ENCODE measurements at places on chromosomes 6 and 20.

DNA sequence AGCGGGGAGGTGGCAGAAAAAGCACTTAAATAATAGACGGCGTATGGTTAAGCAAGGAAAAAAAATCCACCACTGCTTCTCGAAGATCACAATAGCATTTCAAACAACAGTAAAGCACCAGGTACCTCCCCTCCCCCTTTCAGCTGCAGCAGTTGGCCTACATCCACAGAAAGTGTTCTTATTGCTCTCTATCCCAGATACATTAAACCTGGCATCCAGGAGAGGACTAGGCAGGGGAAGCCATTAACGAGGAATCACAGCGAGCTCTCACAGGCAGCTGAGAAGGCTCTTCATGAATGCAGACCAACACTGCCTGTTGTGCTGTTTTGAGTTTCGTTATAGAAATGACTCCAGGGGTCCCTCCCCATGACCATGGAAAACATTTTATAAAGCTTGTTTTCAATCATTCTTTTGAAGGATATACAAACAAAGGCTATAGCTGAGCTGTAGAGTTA, 11.8 kb downstream of the FYN start:
- no peak for DNase-seq

GRCh38 chr6:128121610-128122009, 220.8 kb upstream of the THEMIS start:
- DNase-seq = no peak

DNA sequence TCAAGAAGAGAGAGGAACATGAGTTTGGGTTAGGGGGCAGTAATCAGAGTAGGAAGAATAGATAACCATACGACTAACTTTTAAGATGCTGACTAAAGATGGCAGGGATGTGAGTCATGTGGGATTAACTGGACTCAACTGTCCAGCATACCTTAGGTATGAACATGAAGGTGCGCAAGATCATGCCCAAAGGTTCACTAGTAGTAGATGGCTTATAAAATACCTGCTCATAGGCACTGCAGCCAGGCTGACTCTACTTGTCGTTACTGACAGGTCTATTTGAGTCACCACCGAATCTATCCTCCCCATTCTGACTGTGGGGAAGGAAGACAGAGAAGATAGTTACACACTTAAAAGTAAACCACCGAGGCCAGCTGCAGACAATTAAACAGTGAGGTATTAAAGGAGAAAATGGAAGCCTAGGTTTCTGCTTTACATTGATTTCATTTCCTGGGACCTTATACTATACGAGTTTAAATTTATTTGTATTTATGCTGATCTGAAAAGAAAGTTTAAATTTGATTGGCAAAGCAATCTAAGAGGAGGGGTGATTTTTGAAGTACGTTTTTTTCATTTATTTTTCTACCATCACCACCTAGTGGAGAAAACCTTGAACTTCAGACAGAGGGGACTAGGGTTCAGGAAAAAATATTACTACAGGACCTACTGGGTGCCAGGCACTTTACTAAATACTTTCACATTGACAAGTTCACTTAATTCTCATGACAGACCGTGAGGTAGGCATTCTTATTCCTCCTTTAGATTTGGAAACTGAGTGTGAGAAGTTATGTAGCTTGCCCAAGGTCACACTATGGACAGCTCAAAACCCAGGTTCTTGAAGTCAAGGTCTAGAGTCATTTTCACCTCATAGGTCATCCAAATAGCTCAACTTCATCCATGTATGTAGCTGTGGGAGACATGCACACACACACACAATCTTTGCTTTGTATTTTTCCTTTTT, 4.0 kb upstream of the WRNIP1 start:
- peak; percentile 43 for DNase-seq

DNA sequence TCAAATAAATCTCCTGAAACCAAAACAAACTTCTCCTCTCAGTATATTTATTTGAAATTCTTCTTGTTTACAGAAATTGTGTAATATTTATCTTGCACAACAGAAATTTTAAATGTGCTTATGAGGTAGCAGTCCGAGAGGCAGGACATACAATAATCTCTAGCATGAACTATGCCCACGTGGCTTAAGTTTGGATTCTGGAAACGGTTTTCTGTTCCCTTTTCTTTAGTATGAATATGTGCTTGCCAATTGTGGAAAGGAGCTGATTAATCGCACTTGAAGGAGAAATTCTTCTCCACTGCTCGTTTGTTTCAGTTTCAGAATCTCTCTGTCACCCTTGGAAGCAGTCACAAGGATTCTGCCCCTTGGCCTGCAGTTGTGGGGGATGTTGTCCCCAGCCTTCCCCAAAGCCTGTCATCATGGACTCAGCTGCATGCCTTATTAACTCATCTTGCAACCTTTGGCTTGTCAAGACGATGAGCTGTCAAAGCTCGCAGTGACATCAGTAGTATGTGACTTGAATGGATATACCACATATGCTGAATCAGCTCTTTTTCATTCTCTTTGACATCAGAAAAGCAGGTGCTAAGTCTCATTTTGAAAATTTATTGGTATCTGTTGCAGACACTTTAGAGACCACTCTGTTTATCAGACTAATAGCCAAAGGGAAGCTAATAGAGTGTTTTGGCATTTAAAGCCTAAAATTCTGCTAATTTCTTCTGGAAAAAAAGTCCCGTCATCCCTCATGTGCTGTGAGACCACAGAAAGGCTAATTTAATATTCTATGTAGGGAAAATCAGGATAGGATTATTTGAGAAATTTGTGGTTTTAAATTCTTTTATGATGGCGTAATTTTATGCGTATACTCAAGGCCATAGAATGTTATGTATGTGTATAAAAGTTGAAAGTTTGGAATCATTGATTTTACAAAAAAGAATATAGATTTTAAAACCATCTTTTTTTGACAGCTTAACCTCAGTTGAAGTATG, 186.8 kb downstream of the ARID1B start:
- peak; percentile 37 for DNase-seq

DNA sequence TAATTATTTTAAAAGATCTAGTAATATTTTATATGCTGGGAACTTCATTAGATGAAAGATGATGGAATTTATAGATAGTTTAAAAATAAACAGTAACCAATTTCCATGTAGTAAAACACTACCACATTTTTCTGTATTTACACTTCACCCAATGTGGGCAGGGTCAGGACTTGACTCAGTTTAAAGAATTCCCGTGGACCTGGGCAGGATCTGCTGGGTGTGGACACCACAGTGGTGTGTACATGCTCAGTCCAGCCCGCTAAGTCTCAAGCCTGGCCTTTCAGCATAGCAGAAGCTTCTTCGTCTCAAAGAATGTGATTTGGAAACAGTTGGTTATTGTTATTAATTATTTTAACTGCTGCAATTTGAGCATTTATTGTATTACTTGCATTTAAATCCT, 364.2 kb downstream of the SYNE1 start:
- no peak for DNase-seq

- no peak for DNase-seq
These were observed 166.1 kb downstream of the GMPR start for GRCh38 chr6:16404456-16404855.
